ENCODE measurements at places on chromosomes 1 and 21.

GRCh38 chr1:182235604-182235951 is 156.0 kb downstream of the GLUL start:
- no peak for DNase-seq

DNA sequence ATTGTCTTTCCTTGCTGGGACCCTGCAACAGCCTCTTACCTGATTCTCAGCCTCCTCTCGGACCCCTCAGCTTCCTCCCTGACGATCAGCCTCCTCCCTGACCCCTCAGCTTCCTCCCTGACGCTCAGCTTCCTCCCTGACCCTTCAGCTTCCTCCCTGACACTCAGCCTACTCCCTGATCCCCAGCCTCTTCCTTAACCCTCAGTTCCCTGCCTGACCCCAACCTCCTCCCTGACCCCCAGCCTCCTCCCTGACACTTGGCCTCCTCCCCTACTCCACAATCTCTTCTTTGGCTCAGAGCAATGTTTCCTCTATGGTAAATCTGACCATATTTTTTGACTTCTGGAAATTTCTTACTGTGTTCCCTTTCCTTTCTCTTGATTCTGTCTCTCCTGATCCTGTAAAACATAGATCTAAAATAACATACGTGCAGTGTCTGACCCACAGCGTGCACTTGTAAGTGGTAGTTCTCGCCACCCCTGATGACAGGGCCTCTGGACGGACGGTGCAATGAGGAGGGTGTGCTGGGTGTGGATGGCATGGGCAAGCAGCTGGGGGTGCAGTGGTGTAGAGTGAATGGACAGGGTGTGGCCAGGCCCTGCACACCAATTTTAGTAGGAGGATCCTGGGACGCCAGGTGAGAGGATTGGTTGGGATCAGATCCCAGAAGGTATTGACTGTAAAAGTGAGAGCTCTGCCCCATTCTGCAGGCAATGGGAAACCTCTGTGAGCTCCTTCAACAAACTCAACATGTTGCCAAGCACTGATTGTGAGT is 264.1 kb downstream of the FOXD2 start:
- DNase-seq = no peak

DNA sequence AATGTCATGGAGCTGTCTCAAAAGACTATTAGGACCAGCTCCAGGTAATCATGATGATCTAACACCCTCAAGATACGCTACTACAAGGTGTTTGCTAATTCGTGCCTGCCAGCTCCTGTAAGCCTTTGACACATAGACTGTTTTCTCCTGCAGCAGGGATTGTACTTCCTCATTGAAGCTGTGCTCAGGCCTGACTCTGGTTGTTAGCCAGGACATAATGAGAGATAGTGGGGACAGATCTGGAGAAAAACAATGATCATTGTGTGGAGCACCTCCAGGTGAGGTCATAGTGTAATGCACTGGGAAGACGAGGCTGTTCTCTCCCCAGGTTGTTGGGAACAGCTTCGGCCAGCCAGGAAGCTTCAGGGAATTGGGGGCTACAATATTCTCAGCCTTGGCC is 94.6 kb downstream of the SETD4 start:
- DNase-seq = no peak

DNA sequence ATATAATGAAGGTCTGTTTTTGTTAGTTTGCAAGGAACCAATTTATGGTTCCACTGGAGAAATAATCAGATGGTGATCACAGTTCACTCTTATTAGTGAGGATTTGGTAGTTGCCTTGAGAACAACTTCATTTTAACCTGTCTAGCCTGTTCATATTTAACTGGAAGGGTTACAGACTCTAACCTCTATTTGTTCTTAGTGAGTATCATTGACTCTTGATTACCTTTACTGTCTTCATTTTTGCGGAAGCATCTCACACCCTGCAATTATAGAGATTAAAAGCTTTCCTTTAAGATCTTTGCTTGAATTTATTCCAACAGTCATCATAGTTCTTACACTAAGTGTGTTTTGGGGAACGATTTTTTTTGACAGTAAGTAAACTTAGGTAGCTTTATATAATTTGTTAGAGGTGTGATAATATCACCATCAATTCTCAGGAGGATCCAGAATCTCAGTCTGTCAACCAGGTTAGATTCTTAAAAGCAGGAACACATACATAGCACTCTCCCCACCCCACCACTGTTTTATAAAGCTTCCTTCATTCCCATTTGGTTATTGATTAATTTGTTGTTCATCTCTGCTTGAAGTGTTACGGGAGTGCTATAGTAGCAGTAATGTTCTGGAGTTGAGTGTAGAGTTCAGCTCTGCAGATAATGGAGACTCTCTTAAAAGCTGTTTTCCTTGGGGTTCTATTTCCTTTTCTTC is 30.1 kb downstream of the B3GALT2 start:
- DNase-seq = no peak

GRCh38 chr21:36257657-36258056 is 62.3 kb upstream of the MORC3 start:
- no peak for DNase-seq

DNA sequence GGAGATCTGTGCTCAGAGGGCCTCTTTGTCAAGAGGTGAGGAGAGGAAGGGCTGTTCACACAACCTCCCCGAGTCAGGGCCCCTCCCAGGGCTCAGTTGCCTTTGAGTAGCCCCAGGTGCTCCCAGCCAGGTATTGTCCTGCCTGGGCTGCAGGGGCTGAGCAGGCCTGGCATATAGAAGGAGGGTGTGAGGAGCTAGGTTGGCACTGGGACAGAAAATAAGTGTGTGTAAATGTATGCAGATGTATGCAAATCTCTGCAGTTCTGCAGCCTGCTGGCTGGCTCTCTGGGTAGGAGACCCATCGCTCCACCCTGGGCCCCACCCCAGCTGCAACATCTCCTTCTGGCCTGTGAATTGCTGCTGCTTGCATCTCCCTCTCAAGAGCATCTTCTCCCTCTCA is 52.4 kb downstream of the NAV1 start:
- DNase-seq = no peak

DNA sequence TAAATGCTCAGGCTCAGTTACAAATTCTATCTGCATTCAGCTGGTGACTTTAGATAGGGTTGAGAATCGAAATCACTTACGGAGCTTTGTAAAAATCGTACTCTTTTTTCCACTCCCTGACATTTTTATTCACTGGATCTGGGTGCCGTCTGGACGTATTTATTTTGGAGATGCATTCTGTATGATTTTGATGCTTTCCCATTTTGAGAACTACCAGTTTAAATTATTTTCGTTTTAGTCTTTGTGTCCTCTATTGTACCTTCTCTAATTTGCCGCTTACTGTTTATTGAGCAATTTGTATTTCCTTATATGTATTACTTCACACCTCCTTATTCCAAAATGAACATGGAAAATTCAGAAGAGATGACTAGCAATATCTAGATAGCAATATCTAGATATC is 96.2 kb downstream of the FASLG start:
- DNase-seq = no peak
